Activated CD4-positive, alpha-beta T cell treated with anti-CD3 and anti-CD28 coated beads, Interleukin-2, amount 10 ng/mL, durations not matched to agents 7 days and 5 days (primary cell): ENCODE measurements at places on chromosomes 3 and 15.

GRCh38 chr15:47862402-47862801 is 145.1 kb downstream of the SEMA6D start:
- no peak for DNase-seq

DNA sequence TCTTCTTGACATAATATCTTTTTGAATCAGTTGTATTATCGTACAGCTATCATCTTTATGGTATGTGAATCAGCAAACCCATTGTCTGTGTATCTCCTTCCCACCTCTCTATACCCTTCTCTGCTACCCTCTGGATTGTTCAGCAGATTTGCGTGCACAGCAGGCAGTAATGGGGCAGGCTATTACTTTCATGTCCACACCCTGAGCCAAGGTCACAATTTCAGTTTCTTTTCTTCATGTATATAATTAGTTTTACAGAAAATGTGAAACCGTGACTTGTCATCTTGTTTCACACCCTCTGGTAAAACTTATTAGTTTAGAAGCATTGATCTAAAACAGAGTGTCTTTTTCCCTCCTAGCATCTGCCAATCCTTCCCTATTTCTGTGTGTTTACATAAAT is 770.4 kb upstream of the SEMA6D start:
- DNase-seq: no peak

DNA sequence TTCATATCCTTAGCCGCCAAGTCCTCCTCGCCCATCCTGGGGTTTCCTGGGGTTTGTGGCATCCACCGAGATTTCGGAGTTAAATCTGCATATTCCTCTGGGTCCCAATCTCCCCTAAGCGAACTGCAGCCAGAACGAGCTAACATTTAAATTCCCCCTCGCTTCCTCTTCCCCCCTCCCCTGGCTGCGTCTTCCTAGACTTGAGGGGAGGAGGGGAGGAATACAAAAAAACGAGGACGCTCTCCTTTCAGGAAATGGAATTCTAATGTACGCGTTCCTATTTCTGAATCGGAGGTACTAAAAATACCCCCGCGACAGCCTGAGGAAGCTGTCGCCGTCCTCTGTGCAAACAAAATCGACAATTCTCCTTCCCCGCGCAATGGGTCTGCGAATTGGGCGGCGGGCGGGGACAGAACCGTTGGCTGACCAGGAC is 5.6 kb downstream of the FEZF2 start:
- DNase-seq: no peak

DNA sequence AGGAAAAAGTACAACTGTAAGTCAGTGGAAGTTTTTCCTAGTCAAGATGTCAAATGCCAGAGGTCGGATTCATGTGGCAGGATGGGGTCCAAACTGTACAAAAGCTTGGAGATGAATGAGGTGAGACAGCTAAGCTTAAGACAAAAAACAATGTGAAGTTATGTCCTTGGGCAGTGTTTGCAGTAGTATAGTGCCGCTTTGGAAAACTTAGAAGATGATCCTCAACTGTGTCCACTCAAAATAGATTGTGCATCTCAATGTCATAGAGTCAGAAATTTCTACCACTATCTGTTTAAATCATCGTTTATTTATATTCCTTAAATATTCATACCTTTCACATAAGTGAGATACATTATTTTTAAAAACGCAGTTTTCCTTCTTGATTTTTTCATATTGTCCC is 77.3 kb downstream of the MBNL1 start:
- DNase-seq: no peak

GRCh38 chr15:66617137-66618090 is 51.6 kb upstream of the LCTL start:
- no peak for DNase-seq

DNA sequence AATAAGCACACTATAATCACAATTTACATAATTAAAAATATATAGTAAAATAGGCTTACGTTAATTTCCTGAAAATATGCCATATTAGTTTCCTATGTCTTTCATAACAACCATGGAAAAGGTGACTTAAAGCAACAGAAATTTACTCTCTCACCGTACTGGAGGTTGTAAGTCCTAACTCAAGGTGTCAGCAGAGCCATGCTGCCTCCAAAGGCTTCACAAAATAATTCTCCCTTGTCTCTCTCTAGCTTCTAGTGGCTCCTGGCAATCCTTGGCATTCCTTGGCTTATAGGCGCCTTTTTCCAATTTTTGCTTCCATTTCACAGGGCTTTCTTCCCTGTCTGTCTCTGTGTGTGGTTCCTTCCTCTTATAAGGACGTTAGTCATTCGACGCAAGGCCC is 7.6 kb downstream of the SI start:
- DNase-seq: no peak

DNA sequence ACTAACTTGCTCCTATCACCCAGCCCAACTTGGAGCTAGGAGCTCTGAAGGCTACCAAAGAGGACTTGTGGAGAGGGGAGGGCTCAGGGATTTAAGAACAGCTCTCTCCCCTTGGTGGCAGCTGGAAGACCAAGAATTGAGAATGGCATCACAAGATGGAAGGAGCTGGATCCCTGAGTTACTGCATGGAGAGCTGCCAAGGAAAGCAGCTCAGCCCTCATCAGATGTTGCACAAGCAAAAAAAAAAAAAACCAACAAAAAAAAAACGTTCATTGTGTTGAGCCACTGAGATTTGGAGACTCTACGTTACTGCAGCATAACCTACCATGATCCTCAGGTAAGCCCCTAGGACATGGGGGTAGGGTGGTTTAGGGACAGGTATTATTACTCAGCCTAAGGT is 41.0 kb downstream of the ITGB5 start:
- no peak for DNase-seq

- DNase-seq: no peak
Measured at GRCh38 chr3:171365489-171365888, 94.7 kb downstream of the TNIK start.

GRCh38 chr3:158105710-158106253 is 438 bp downstream of the SHOX2 start:
- no peak for DNase-seq

- no peak for DNase-seq
Measured at GRCh38 chr3:197331131-197331530, 32.7 kb upstream of the DLG1 start.

DNA sequence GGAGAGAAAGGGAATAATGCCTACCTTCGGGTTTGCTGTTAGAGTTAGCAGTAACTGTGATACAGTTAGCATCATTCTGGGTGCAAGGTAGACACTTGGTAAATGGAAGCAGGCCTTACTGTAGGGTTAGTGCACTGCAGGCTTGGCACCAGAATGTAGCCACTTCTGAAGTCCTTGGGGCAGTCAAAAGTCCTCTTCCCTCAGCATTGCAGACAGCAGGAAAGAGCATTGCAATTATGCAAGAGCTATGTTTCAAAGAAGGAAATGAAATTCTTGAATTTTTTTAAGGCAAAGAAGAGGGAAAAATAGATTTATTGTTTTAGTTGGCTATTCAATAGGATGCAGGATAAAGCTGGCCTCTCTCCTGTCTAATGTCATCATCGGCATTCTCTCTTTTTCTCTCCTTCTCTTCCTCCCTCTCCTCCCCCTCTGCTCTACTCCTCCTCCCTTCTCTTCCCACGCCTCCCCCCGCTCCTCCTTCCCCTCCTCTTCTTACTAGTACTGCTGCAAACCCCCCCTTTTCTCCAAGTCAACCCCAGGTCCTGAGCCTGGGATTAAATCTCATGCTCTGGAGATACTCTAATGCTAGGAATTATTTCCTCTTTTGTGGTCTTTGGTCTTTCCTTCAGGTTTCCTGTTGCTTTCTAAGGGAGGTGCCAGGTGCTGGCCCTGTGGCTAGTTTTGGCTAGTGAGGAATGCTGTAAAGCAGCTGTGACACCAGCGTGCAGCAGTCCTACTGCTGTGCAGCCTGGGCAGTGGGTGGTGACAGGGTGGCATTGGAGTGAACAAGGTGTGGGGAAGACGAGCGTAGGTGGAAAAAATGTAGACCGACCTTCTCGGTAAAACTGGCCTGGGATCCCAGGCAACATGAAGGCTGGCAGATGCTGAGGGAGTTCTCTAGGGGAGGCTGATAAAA is 21.7 kb downstream of the EEFSEC start:
- no peak for DNase-seq

- no peak for DNase-seq
Measured at GRCh38 chr15:26197060-26197459, 333.9 kb upstream of the ATP10A start.

DNA sequence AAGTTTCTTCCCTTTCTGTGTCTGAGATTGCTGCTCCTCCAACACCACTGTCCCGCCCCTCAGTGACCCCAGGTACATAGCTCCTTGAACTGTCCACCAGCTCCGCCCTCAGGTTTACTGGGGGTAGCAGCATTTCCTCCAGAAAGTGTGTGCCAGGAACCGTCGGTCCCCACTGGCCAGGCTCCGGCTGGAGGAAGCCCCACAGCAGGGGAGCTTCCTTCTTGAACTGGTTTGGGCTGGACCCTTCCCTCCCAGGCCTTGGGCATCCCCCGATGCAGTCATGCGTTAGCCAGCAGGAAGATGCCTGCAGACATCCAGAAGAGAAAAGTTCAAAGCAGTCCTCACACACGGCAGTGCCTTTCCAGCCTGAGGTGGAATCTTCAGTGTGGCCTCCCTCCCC is 19.7 kb downstream of the PAK6 start:
- DNase-seq: no peak

DNA sequence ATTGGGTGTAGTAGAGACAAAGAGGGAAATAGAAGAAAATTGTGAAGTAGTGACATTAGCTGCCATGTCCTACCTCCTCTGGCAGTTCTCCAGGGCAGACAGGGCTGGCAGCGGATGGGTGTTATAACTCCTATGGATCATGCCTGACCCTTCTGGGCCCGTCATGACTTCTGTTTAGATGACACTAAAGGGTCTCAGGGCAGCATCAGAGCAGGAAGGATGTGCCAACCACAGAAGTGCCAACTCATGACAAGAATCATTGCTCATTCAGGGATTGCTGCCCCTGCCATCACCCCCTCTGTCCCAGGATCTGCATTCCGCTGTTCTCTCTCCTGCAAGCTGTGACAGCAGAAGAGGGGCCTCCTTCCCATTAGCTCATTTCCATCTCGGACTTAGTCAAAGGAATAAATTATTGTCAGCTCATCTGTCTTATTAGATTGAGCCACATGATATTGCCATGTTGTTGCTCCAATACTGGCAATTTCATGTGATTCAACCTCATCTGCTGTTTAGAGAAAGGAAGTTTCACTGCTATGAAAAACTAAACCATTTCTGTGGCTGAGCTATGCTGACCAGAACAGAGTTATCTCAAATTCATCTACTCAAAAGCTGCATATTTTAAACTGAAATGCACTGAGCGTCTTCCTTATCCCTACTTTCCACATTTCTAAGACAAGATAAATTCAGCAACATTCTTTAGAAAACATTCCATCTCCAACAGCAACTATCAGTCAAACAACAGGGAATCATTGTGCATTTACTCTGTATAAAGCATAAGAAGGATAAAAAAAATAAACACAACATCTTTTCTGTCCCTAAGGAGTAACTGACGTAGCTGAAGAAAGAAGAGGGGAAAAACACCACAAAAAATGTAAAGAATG is 271.6 kb downstream of the FHIT start:
- no peak for DNase-seq

- DNase-seq: no peak
Measured at GRCh38 chr3:160447544-160447943, 2.0 kb downstream of the TRIM59 start.

DNA sequence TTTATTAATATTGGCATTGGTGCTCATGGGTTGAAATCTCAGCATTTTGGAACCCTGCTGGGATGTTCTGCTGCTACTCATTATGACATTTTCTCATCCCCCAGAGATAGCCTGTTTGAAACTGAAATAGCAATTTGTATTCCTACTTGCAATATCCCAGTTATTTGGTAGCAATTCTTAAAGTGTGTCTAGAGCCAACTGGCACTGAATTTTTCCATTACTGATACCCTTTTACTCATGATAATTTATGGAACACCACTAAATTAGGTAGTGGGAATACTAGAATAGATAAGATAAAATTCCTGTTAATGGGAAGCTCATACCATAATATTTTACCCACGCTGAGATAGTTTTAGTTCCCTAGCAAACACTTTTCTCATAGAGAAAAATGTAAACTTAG is 309.3 kb downstream of the SV2B start:
- DNase-seq: no peak

GRCh38 chr3:116561529-116561928 is 116.2 kb upstream of the LSAMP start:
- DNase-seq: no peak

- DNase-seq: no peak
Measured at GRCh38 chr15:64068133-64068532, 21.8 kb upstream of the DAPK2 start.

DNA sequence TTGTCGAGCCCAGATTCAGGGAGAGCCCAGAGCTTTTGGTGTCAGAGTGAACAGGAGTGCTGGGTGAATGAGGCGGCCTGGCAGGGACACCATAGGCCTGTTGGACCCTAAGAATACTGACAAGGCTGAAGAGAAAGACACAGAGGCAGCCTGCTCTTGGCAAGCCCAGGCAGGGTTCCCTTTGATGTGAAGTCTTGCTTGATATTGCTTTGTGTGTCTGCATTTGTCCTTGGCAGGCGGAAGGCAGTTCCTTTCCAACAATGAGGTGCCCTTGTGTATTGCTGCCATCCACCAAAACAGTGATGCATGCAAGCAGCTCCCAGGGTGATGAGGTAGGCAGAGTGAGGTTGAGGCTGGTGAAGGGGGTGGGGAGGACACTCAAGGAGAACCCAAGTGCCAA is 152.7 kb upstream of the TSC22D2 start:
- no peak for DNase-seq

DNA sequence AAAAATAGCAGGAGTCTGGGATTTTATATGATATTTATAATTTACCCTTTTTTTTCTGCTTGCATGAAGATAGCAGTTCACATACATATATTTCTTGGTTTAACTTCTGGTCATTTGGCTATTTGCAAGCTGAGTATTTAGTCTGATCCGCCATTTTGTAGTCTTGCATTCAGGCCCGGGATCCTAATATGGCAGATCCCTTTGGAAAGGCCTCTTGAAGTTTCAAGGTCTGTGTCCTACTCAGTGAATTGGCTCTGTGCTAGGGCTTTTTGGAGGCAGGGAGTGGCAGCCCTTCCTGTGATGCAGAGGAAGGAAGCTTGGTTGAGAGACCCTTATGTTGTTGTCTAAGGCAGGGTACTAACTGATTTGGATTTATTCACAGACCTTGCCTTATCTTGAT is 2.9 kb downstream of the SNRPN start:
- no peak for DNase-seq

GRCh38 chr3:178735032-178735674 is 198.9 kb downstream of the KCNMB2 start:
- no peak for DNase-seq

DNA sequence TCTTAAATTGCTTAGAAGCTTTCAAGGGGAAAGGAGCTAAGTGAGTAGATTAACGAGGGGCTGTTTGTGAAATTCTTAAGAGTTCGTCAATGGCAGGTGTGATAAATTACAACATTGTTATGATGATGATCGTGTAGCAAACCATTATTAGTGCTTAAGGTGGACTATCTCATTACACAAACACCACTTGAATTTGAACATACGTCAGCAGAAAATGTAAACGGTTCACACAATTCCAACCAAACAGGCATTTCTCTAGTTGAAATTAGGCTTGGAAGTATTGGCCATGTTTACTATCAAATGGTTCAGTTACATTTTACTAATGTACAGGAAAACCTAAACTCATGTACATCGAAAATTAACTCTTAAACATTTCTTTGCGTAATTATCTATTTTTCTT is 102.8 kb downstream of the PYDC2 start:
- DNase-seq: no peak

- DNase-seq: no peak
Measured at GRCh38 chr3:134319931-134320330, 54.3 kb downstream of the AMOTL2 start.
